Mucosa of descending colon (tissue), 3 donors: ENCODE measurements at places on chromosomes 13 and 19.

GRCh38 chr13:26310003-26310402 lies 56.1 kb downstream of the CDK8 start:
- no peak for DNase-seq

DNA sequence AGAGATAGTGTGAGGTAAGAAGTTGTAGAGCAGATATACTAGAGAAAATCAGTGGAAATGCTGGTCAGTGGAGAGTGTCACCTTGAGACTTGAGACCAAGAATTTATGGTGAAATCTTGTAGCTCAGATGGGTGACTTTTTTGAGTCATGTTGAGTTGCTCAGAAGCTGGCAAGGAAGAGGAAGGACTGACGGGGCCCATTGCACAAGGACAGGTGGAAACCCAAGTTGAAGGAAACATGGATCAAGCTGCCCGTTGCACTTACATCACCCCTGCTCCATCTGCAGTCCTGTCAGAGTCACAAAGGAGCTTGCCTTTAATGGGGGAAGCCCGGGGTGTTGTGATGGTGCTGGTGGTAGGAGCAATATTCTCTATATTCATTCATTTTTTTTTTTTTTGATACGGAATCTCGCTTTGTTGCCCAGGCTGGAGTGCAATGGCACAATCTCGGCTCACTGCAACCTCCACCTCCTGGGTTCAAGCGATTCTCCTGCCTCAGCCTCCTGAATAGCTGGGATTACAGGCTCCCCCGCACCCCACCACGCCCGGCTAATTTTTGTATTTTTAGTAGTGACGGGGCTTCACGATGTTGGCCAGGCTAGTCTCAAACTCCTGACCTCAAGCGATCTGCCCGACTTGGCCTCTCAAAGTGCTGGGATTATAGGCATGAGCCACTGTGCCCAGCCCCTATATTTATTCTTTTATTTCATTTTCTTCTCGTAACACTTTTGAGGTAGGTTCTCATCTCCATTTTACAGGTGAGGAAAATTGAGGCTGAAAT lies 27.4 kb downstream of the UBAC2 start:
- DNase-seq = no peak

GRCh38 chr19:32168111-32168510 lies 177.3 kb upstream of the ZNF507 start:
- DNase-seq = no peak

GRCh38 chr13:80695841-80696240 lies 354.9 kb upstream of the SPRY2 start:
- DNase-seq = no peak

GRCh38 chr13:95834134-95834765 lies 157.3 kb downstream of the DNAJC3 start:
- DNase-seq = peak; percentile 70
